Osteoblast (primary cell): ENCODE measurements at places on chromosomes 6 and 20. TPM values are rescaled to one million over a fixed set of nuclear protein-coding genes. Genes with fewer than 3 reads are reported as not detected.

TSPO2 gene
- total RNA-seq: not detected in 2 replicates

FNDC1 gene
- 24.2 and 34.2 TPM in 2 replicates for total RNA-seq

MYMX gene
- not detected in 2 replicates for total RNA-seq

SPAG4 gene
- 3.2 and 4.0 TPM in 2 replicates for total RNA-seq

NKX2-4 gene
- total RNA-seq: not detected in 2 replicates

KIFC1 gene
- total RNA-seq: 3.2 and 4.0 TPM in 2 replicates
